Adipocyte (in vitro differentiated cells): ENCODE measurements at places on chromosomes 6 and 20.

GRCh38 chr6:109978174-109979032, at the start of gene GPR6:
GPR6 (plus strand) TSS chr6:109978311; CDS start chr6:109979113, 802 bp downstream.
- DNase-seq = peak; percentile 65

DNA sequence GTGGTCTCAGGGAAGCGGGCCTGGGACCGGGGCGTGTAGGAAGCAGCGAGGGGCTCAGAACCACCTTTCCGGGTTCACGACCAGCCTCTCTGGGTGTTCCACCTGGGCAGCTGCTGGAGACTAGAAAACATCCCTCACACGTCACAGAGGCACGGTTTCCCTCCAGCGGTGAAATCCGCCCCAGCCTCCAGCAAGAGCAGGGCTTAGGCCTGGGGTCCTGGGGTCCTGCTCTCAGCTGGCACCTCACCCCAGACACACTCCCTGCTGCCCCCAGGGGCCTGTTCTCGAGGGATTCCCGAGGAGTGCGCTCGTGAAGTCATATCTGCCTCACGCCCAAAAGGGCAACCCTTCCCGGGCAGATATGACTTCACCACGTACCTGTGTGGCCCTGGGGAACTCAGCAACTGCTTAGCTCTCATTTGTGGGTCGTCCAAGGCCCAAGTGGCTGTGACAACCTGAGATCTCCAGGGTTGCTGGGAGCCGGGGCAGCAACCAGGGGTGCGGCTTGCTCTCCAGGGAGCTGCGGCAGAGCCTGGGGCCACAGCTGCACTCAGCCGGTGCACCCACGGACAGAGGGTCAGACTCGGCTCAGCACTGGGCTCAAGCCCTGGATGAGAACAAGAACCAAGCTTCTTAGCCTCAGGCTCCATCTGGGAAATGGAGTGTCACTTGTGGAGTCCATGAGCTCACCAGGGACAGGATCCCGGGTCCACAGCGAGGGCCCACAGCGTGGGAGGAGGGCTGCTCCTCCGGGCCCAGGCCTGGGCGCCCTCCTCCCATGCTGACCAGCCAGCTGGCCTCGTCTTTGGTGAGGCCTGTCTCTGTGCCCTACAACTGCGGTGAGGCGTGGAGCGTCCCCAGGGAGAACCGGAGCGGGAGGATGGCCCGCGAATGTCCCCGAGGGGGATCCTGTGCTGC, 661 bp downstream of the FNDC11 start:
- no peak for DNase-seq

- DNase-seq = no peak
Measured at GRCh38 chr20:19378058-19378457, 165.6 kb downstream of the SLC24A3 start.

DNA sequence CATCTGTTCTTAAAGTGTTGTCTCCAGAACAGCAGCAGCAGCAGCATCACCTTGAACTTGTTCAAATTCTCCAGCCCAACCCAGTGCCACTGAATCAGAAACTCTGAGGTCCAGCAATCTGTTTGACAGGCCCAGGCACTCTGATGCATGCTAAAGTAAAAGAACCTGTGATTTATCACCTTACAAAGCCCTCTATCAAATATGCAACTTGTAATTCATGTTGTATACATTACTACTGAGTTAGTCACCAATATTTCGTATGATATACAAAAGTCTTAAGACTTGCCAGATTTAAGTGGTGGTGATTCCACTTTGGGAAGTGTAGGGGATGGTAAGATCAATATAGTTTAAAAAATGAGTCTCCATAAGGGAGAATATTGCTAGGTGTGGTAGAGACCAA, 6.0 kb upstream of the CD164 start:
- no peak for DNase-seq

DNA sequence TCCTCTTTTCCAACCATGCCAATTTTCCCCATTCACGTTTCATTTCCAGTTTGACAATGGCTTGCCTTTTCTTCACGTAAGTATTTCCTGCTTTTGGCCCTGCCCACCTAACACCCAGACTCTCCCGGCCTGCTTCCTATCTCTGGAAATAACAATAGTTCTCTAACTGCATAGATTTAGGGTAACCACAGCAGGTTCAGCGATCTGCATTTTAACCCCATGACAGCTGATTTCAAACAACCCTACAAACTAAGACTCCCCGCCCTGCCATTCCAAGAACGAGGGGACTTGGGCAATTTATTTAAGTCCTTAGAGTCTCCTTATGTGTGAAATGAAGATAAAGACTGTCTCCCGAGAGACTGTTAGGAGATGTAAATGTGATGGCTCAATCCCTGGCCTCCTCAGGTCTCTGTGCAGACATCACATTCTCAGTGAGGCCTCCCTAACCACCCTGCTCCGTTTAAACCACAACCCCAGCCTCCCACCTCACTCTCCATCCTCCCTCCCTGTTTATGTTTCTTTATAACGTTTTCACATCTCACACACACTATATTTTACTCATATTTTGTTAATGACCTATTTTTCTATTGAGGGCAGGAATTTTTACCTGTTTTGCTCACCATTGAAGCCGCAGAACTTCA, 134.8 kb downstream of the GJA10 start:
- DNase-seq = no peak

DNA sequence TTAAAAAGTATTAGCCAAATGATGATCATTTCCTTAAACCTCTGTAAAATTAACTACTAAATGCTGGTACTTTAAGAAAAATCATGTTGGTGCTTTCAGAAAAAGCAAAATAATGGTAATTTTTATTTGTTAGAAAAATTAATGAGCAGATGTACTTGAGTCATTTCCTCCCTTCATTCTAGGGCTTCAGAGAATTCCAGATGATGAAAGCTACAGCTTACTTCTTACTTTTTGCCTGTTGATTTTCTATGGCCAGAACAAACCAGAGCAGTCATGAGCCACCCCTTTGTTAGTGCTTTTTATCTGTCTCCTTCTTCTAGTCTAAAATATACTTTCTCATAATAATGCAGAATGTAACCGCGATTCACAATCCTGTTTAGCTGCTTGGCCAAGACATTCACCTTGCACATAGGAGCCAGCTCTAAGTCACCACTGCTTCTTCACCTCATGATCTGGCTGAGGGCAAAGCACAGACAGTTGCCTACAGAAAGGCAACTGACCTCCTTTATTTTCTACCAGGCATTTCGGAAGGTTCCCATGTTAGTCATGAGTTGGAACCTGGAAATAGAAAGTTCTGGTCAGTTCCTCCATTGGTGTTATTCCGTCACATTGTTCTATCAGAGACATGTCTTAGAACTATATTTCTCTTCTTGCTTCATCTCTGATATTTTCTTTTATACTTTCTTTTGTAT, 43.5 kb upstream of the TINAG start:
- DNase-seq = no peak

DNA sequence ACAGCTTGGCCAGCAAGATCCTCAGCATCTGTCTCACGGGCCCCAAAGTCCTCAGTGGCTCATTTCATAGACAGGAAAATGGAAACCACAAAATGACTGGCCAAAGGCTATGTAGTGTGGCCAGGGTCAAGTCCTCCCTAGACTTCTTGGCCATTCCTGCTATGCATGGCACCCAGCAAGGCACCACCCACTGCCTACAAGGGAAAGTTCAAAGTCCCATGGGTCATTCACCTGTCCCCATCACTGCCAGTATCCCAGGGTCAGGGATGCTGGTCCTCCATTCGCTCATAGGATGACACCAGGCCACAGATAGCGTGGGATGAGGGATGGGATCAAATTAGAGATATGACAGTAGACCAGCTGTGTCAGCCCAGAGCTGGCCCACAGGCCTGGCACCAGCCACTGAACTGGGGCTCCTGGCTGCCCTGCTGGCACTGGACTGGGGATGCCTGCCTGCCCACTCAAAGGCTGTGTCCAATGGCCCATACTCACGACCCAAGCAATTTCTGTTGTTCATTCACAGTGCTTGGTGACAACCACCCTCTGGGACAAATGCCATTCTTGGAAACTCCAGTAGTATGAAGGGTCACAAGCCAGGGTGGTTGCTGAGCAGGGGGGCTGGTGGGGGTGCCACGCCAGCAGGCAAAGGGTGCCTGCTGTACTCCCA, 11.6 kb downstream of the ADISSP start:
- DNase-seq = no peak

DNA sequence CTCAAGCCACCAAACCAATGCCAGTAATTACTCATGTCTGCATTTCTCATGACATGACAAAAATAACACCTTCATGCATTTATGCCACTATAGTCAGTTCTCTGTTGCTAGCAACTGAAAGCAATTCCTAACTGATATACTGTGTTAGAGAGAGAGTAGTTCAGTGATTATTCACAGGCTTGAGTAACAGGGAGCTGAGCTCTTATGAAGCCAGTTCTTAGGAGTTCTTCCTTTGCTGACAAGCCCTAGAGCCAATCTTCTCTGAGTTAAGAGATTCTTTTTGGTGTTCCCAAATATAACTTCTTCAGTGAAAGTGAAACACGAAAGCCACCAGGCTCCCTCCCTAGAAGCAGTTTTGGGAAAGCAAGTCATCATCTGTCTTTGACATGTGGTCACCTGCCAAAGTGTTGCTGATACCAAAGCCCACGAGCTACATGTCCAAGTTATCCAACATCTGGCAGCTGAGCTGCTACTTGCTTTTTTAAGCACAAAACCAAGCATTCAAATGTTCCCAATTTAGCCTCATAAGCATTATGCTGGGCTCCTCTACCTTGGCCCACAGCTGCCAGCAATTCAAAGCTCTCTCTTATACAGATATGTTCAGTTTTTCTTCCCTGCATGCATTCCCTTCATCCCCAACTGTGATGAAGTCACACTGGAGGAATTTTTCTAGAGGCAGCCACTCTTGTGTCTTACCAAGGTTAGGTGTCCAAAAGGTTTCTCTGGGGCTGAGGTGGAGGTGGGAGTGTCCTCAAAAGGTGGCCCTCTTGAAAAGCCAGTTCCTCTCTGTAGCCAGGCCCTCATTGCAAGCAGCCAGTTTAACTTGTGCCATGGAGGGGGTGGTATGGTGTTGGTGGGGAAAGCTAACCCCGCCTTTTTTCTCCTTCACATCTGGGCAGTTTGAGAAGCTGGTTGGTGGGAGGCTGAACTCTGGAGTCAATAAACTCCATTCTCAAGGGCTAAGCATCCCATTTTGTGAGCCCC, 92.7 kb upstream of the ARMC2 start:
- DNase-seq = peak; percentile 53

GRCh38 chr6:30259140-30260035, 46.2 kb upstream of the TRIM26 start:
- peak; percentile 96 for DNase-seq

GRCh38 chr6:100724696-100725095, 156.4 kb downstream of the ASCC3 start:
- no peak for DNase-seq

DNA sequence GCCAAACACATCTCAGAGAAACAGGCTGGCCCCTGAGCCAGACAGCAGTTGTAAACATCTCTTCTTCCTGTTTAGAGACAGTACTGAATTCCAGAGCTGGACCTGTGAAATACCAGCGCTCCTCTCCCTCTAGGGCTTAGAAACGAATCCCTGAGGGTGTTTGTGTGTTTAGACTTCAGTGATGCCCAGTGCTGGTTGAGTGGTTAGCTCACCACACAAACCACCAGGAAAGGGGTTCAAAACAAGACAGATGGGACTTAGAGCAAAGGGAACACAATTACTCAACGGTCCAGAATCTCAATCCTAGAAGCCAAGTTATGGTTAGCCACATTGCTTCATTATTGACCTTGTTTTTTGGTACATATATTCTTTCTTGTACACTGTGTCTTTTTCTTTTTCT, 108.7 kb upstream of the TMEM170B start:
- peak; percentile 65 for DNase-seq

- DNase-seq = no peak
Measured at GRCh38 chr6:132128424-132128823, 177.3 kb upstream of the CCN2 start.

DNA sequence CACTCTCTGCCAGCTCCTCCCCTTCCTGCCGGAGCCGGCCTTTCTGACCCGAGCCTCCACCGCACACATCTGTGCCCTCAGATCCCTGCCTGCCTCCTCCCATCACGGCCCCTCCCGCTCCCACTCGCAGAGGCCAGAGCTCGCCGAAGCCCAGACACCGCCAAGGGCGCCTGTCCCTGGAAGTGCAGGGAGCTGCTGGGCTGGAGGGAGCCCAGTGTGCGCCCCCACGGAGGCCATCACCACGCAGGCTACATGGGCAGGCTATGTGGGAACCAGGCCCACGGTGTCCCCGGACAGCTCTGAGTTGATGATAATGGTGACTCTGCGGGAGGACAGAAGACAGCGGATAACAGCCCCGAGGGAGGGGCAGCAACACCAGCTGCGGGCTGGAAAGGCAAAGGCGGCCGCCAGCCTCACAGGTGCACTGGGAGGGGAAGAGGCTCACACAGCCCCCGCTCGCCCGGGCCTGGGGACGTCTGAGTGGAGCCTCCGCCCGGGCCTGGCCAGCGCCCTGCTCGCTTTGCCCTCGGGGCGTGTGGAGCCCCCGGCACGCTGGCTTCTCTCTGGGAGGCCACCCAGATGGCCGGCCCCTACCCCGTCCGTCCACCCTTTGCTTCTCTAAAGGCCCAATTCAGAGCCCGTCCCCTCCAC, 154.9 kb downstream of the DLL1 start:
- DNase-seq = no peak

DNA sequence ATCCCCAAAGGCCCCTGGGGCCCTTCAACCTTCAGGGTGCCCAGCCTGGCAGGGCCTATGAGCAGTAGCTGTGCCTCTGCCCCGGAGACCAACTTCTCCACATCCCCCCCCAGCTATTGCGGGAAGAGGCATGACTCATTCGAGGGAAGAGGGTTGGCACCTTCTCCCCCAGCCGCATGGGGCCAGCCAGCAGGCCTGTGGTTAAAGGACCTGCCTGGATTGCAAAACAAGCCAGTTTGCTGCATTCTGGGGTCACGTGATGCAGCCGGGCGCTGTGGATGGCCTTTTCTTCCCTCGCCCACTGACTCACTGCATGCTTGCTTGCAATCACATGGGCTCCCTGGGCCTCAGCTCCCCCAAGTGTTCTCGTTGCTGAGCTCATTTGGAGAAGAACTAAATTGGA, 182.5 kb downstream of the MAFB start:
- peak; percentile 95 for DNase-seq

- no peak for DNase-seq
Measured at GRCh38 chr20:19407196-19407595, 194.8 kb downstream of the SLC24A3 start.

GRCh38 chr20:35243986-35244385, 17.5 kb downstream of the MMP24 start:
- no peak for DNase-seq

DNA sequence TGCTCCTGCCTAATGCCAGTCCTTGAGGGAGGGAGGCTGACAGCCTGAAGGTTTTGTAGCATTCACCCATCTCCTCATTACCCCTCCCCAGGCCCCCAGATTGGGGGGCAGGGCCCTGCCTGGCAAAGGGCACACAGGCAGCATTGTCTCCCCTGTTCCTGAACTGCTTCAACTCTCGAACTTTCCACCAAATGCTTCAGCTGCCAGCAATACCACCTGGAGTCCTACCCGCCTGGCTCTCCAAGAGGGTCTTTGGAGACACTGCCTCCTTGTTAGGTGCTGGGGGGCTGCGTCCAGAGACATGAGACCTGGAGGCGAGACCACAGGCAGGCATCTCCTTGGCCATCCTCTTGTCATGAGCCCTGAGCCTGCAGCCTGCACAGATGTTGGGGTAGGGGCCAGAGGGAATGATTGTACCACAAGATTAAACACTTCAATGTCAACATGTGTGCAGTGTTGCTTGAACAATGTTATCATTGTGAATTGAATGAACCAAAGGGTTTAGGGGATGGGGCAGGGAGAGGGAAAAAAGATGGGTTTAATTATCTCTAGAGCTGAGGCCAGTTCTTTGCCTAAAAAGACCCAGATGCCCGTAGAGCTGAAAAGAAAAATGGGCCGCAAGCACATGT, 25.0 kb downstream of the BMP7 start:
- no peak for DNase-seq

- no peak for DNase-seq
Measured at GRCh38 chr6:134307870-134308269, 10.0 kb downstream of the SGK1 start.

- DNase-seq = no peak
Measured at GRCh38 chr6:92110403-92110802, 1309.0 kb downstream of the EPHA7 start.
